ENCODE measurements at places on chromosomes 4 and X. TPM values are rescaled to one million over a fixed set of nuclear protein-coding genes. Genes with fewer than 3 reads are reported as not detected.

Gene SYN1
- total RNA-seq = 0.25 TPM

Gene FHDC1
- 0.25 TPM for total RNA-seq

Gene SLC6A14
- not detected for total RNA-seq

Gene RBMX2
- total RNA-seq = 21.0 TPM

Gene HSFX2
- total RNA-seq = not detected

Gene GPR50
- not detected for total RNA-seq

Gene NAT8L
- total RNA-seq = 0.12 TPM

Gene EREG
- total RNA-seq = 0.11 TPM

Gene TAF7L
- total RNA-seq = 1.9 TPM
